Epithelial cell of alveolus of lung (primary cell): ENCODE measurements at places on chromosomes 6 and 20. TPM values are rescaled to one million over a fixed set of nuclear protein-coding genes. Genes with fewer than 3 reads are reported as not detected.

The KCNQ5 gene
- 0.32 and 0.65 TPM in 2 replicates for total RNA-seq

The PET117 gene
- total RNA-seq, result 10.8 and 12.4 TPM in 2 replicates

The TRIM38 gene
- 7.5 and 7.8 TPM in 2 replicates for total RNA-seq

The ERVFRD-1 gene
- not detected in 2 replicates for total RNA-seq

The RAET1G gene
- total RNA-seq, result 0.13 and 0.24 TPM in 2 replicates
